ENCODE measurements at places on chromosomes 2 and 18. TPM values are rescaled to one million over a fixed set of nuclear protein-coding genes. Genes with fewer than 3 reads are reported as not detected.

DNA sequence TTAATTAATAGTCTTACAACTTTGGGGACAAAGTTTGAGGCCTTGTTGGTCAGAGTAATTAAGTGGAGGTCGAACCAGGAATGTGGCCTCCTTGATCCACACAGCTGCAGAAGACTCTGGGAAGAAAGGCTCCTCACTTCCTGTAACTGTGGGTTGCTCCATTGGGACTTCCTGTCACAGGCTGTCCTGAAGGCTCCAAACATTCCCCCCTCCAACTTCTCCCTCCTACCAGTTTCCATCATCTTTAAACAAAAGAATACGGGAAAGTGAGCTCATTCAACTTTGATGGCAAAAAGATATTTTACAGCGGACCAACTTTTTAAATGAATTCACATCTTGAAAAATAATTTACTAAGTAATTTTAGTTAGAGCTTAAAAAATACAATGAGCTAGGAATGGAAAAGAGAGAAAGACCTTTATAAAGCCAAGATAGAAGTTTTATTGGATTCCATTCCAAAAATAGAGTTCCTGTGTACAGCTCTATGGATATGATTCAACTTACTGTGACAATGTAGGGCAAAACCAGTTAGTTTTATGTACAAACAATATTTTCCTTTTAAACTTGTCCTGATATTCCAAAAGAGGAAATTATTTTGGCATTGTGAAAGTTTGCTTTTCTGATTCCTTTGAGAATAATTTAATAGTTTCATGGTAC lies 212.0 kb upstream of the NABP1 start:
- peak; percentile 51 for DNase-seq

DNA sequence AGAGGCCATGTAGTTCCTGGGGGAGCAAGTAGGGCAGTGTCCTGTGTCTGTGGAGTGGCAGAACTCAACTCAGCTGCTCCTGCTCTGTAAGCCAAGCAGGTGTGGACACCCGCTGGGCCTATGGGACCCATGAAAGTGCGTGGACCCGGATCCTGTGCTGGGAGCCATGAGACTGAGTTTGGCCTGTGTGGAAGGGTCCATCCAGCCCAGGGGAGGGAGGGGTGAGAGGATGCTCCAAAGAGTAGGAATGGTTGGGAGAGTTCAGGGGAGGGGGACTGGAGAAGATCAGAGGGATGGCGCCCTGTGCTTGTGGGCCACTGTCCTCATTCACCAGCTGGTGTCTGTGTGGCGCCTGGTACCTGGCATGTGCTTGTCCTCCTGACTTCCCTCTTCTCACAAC lies 226.4 kb upstream of the HS6ST1 start:
- DNase-seq = no peak

MDH1B gene
- 0.13 TPM for total RNA-seq

GRCh38 chr2:99504844-99505584 lies 15.2 kb upstream of the REV1 start:
- DNase-seq = no peak

- DNase-seq = no peak
Observed at GRCh38 chr2:144495227-144496091, 24.5 kb downstream of the ZEB2 start.

- no peak for DNase-seq
Observed at GRCh38 chr18:31484461-31484860, 13.5 kb upstream of the DSG2 start.

DNA sequence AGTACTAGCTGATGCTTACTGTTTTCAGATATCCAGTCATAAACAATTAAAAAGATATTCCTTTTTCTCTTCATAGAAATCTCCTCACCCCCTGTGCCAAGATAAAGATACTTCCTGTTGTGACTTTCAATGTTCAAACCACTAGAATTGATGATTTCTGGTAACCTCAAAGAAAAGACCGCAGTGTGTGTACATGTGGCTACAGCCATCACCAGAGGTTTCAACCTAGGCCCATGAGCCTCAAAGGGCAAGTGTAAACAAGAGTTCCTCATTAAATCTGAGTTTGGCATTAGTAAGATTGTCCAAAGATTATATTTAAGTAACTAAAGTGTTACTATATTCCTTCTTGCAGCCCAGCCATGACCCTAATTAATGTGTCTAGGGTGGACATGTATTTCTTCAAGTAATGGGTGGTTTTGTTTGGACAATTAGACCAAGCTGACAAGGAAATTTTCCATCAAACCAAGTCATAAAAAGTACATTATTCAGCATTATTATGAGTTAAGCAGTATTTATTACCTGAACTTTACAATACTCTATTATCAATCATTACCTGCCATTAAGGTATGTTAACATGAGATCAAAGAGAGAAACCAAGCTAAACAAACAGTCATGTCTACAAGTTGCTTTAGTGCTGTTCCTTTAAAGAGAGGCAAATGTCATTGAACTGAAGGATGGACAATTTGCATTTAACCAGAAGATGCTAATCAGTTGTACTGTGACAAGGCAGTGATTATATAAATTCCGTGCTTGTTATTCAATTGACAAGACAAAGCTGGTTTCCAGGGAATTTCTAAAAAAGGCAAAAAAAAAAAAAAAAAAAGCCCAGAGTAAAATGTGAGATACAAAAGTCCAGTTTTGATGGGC lies 382.7 kb downstream of the LNPK start:
- no peak for DNase-seq

- no peak for DNase-seq
Observed at GRCh38 chr2:224915136-224915535, 127.1 kb downstream of the DOCK10 start.

DSC3 gene
- total RNA-seq = under 0.01 TPM

DNA sequence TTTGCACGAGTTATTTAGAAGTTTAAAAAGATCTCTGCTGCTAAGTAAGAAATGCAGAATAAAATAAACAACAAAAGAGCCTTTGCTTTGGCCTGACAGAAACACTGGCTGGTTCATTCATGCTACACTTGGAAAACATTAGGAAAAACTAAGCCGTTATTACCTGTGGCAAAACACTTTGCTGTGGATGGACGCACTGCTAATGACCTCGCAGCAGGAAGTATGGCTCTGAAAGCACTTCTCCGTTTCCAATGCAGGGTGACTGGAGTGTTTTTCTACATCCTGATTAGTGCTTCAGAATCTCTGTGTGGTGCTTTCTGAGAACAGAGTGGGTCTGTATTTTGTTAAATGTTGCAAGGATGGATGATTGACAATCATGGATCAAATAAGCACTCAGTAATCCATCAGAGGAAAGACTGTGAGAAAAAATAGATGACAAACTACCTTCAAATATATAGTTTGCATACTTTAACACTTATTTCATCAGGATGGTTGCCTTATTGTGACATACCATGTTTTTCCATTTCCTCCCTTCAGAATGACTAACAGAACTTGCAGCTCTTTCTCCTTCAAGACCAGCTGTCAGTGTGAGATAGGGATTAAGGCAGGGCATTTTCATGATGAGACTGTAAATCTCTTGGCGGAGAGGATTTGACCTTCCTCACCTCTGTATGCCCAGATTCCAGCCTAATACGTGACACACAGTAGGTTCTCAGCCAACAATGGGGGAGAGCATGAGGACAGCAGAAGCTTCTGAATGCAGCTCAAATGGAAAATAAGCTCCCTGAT lies 38.0 kb downstream of the LINC00305 start:
- DNase-seq = no peak

C1QL2 gene
- total RNA-seq = not detected
